ENCODE measurements at places on chromosomes 1 and 21.

DNA sequence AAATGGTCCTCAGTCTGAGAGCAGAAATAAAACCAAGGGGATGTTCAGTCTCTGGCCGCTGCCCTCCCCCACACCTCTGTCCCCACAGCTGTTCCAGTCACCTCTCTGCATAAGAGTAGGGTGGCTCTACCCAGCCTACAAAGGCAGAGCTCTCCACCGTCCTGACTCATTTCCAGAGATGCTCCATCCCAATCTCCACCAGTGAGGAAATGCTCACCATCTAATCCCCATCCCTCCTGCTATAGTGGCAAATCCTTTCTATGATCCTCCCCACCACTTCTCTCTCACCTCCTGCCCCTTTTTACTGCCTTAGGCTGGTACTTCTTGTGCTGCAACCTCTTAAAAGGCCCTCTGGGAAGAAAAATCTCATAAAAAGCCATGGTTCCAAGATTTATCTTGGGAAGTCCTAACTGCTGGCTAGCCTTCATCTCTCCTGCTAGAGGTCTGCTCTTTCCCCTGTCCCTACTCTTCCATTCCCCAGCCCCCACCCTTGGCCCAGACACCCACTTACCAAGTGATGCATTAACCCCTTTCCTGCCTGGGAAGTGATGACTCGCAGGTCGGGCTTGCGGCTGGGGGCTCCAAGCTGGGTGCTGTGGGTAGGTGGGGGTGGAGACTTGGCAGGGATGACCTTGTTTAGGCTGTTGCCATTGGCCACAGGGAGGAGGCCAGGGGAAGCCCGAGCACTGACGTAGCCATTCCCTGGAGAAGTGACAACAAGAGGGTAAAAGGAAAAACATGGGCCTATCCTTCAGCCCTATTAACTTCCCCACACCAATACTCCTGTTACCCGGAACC, 23.9 kb downstream of the MEF2D start:
- no peak for DNase-seq

DNA sequence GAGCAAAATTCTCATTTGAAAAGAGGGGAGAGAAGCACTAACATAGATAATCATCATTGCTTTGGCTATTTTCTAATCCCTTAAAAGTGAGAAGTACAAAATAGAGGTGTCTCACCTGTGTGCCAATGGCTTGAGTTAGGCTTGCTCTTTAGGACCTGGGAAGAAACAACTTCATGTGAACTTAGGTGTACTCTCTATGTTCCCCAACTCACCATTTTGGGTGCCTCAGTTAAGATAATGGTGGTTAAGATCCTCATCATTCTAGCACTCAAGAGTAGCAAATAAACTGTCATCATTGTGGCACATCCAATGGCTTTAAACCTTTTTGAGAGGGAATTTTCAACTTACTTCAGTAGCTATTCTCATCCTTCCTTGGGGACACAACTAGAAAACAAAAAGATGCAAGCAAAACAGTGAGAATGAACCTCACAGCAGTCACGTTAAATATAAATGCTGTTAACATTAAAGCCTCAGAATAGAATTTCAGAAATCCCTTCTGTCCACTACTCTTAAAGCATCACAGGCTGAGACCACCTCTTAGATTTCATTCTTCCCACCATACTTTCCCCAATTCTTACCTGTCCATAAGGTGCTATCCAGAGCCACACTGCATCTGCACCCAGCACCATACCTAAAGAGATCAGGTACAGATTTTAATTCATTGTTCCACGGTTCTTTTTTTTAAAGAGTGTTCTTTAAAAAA, 1.2 kb downstream of the GAS5 start:
- no peak for DNase-seq

DNA sequence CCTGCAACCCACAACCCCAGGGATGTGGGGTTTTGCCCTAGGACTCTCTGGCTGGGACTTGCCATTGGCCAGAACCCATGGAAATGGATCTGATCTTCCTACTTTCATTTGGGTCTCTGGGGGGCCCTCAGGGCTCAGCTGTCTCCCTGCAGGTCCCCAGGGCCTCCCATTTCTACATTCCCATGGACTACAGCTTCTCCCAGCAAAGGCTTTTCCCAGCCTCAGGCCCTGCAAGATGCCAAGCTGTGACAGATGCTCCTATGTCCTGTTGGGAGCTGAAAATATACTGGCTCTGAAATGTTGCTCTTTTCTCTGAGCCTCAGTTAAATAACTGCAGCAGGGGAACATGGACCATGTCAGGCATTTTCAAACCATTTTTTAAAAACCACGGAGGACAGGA, 99.5 kb upstream of the IGSF21 start:
- DNase-seq = no peak

DNA sequence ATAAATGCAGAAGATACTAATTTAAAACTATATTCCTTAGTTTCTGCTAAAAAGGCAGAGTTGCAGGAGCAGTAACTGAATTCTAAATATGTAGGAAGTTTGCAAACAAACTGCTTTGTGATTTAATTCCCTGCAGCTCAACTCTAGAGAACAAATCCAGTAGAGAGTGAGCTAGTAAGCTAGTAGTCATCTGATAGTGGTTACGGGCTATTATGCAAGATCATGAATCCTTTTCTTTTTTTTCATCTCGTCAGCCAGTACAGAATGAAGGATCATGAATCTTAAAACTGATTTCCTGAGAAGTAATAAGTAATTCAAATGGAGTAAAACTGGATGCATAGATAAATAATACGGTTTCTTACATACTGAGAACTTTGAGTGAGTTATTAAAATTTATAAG, 3.3 kb downstream of the DPH5 start:
- DNase-seq = no peak

DNA sequence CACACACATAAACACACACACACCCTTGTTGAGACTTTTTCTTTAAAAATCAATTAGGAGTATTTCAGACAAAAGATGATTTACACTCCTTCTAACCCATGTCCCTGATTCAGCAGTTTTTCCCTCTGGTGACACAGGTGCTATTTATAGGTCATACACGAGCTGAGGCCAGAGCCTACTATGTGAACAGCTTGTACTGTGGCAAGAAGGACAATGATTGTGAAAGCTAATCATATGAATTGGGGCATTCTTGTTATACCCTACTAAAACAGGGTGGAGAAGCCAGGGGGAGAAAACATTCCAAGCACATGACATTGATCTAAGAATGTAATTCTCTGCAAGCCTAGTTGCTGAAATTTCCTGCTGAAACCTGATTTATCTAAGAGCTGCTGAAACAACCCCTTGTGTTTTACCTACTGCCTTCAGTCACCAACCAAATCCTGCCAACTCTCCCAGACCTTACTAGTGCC, 60.3 kb downstream of the XCL1 start:
- no peak for DNase-seq

GRCh38 chr1:14815175-14815877, 216.8 kb downstream of the KAZN start:
- DNase-seq = no peak

DNA sequence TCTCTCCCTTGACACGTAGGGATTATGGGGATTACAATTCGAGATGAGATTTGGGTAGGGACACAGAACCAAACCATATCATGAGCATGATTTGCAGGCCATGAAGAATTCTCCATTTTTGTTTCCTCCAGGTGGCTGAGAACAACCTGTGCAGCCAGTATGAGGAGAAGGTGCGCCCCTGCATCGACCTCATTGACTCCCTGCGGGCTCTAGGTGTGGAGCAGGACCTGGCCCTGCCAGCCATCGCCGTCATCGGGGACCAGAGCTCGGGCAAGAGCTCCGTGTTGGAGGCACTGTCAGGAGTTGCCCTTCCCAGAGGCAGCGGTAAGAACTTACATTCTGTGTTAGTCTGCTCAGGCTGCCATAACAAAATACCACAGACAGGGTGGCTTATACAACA, 9.7 kb downstream of the MX1 start:
- no peak for DNase-seq

DNA sequence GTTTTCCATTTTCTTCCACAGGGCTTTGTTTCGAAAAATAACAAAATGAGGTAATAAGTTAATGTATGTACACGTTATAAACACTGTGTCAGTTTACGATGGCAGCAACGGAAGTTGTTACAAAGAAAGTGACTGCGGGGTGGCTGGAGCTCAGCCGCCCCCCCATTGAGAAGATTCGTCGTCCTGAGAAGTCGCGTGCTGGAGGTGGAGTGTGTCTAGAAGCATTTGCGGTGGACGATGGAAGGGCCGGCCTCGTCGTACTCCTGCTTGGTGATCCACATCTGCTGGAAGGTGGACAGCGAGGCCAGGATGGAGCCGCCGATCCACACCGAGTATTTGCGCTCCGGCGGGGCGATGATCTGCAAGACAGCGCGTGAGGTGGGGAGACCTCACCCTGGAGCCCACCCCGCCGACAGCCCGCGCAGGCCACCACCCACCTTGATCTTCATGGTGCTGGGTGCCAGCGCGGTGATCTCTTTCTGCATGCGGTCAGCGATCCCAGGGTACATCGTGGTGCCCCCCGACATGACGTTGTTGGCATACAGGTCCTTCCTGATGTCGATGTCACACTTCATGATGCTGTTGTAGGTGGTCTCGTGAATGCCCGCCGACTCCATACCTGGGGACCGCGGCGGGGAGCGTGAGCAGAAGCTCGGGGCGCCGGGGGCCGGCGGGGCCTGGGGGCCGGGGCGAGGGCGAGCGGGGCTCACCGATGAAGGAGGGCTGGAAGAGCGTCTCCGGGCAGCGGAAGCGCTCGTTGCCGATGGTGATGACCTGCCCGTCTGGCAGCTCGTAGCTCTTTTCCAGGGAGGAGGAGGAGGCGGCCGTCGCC, 2.4 kb downstream of the ACTA1 start:
- DNase-seq = no peak

DNA sequence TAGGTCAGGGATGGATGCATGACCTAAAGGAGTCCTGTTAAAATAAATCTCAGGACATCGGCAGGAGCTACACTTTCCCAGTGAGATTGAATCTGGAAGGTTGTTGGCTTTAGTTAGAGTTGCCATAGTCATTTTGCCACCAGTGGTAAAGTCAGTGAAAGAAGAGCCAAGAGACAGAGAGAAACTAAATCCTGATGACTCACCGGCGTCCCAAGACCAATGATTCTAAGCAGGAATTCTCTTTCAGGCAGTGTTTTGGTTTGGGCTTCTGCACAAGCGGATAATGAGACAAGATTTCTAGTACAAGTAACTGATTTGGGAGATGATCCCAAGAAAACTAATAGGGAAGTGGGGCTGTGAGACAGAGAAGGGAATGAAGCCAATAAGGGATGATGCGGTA, 88.8 kb upstream of the ETS2 start:
- DNase-seq = no peak

DNA sequence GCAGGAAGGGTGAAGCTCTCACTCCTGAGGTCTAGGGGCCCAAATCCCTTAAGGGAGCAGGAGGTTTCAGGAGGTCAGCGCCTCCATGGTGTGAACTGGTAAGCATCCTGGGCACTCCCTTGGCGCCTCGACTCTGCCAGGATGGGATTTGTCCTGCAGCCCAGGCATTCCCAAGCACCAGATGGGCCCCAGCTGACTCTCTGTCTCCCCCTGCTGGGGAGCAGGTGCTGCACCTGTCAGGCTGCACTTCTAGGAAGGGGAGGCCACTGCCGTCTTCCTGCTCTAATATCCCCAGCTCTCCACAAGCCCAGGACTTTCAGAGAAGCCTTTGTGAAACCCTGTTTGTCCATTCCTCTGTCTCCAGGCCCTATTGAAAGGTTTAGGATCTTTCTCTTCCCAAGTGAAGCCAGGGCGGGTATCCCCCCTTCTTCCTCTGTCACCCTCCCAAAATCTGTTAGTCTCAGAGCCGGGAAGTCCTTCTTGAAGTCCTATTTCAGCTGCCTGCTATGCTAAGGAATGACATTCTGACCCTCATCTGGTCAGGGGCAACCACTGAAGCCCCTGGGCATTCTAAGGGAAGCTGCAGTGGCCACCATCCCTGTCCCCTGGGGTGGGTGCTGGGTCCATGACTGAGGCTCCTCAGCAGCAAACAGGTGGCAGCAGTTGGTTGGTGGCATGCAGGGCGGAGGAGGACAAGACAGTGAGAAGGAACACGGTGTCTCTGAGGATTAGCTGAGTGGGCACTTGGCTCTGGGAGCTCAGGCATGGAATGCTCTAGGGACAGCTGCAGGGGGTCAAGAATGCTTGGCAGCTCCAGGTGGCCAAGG, 3.2 kb downstream of the MYBPH start:
- peak; percentile 68 for DNase-seq

- DNase-seq = no peak
These were observed 243.7 kb upstream of the SNX7 start for GRCh38 chr1:98417820-98418219.

DNA sequence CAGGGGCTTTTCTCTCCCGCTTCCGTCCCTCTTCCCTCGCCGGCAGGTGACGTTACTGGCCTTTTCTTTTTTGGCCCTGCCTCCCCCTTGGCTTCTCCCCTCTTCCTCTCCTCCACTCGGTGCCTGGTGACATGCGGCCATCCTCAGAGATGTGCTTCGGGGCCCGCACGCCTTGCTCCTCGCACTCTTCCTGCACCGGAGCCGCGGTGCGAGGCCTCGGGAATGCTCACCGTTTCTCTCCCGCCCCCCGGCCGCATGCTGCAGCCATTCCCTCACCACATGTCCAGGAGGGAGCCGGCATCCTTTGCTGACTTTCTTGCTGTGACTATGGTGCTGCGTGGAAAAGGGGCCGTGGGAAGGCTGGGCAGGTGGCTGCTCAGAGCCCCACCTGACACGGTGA, 39.3 kb downstream of the PDE9A start:
- no peak for DNase-seq

DNA sequence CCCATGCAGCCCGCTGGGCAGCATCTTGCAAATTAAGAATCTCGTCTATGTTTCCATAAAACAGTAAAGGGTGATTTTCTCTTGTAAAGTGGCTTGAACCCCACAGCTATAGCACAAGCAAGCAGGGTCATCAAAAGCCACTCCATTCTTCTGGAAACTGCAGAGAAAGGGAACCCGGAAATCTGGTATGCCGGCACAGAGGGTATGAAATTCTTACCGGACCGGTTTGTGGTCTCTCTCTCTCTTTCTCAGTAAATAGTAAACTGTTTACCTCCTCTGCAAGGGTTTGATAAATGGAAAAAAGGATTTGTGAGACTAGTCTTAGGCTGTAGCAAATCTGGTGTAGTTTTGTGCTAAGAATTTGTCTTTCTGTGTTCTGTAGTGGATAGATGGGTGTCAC, 2.7 kb upstream of the ADSS2 start:
- no peak for DNase-seq

GRCh38 chr1:156281281-156281680, 1.3 kb downstream of the SMG5 start:
- no peak for DNase-seq

- DNase-seq = no peak
These were observed 44.0 kb downstream of the NTNG1 start for GRCh38 chr1:107184888-107185287.

- DNase-seq = no peak
These were observed 9.3 kb upstream of the ANGPTL3 start for GRCh38 chr1:62588000-62588399.

DNA sequence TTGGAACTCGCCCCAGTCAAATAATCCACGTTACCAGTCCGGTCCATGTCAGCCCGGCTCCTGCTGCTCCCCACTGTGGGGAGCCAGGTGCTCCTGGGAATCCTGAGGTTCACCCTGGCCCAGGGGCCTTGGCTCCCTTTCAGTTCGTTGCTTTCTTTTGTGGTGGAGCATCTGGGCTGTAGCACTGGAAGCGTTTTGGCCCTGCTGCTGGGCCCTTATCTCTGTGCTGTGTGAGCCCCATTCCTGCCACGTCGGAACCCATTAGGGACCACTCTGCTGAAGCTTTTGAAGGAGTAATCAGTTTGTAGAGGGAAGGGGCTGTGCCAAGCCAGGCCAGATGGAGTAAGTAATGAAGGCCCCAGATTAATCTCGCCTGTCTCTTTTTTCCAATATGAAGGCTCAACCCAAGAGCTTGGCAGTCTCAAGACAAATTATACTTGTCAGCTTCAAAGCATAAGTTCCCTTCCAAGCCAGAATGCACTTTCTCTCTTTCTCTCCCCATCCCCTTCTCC, 82.3 kb downstream of the PGM1 start:
- DNase-seq = no peak
